ENCODE measurements at places on chromosomes 7 and 10.

DNA sequence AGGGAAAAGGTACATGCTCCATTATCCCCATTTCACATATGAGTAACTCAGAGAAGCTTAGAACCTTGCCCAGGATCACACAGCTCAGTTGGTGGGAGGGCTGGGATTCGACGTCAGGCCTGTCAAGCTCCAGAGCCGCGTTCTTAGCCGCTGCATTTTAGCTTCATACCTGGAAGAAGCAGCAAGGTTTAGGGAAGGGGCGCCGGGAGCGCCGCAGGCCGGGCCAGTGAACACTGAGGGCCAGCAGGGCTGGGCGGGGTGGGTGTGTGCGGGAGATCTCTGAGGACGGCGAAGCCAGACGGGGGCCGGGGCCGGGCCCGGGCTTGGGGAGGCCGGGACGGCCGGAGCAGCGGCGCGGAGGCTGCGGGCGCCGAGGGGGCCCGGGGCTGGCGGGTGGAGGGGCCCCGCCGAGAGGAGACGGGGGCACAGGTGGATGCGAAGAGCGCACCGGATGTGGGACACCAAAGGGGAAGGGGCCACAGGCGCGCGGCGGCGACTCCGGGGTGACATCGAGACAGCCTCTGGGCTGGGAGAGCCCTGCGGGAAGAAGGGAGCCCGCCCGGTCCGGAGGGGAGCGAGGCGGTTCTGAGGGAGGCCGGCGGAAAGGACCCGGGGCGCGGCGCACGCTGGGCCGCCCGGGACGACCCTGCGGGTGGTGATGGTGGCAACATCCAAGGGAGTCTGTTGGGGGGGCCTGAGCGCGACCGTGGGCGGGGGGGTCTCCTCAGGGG lies 498 bp downstream of the NDST2 start:
- no peak for DNase-seq

DNA sequence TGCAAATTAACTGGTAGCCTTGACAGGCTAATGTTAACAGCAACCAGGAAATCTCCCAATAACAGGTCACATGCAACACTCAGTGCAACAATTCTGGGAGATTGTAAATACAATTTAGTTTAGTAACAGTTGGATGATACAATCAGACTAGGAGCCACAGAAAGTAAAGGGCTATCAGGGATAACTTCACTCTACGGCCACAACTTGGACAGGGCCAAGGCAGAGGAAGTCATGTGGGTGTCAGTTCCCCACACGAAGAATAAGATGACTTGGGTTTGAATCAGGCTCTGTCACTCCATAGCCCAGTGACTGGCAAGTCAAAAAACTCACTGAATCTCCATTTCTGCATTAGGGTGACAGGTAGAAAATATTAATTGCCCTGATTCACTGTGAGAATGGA lies 217.3 kb upstream of the CCDC6 start:
- DNase-seq: no peak

DNA sequence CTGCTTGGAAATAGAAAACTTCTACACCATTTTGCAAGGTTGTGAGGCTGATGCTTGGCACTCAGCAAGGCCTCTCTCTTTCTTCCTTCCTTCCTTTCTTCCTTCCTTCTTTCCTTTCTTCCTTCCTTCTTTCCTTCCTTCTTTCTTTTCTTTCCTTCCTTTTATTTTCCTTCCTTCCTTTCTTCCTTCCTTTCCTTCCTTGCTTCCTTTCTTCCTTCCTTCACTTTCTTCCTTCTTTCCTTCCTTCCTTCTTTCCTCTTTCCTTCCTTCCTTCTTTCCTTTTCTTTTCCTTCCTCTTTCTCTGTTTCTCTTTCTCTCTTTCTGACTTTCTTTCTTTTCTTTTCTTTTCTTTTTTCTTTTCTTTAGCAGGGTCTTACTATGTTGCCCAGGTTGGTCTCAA lies 460.4 kb downstream of the KCNMA1 start:
- DNase-seq: no peak

- no peak for DNase-seq
These were observed 24.1 kb upstream of the PNLIP start for GRCh38 chr10:116521424-116522290.

DNA sequence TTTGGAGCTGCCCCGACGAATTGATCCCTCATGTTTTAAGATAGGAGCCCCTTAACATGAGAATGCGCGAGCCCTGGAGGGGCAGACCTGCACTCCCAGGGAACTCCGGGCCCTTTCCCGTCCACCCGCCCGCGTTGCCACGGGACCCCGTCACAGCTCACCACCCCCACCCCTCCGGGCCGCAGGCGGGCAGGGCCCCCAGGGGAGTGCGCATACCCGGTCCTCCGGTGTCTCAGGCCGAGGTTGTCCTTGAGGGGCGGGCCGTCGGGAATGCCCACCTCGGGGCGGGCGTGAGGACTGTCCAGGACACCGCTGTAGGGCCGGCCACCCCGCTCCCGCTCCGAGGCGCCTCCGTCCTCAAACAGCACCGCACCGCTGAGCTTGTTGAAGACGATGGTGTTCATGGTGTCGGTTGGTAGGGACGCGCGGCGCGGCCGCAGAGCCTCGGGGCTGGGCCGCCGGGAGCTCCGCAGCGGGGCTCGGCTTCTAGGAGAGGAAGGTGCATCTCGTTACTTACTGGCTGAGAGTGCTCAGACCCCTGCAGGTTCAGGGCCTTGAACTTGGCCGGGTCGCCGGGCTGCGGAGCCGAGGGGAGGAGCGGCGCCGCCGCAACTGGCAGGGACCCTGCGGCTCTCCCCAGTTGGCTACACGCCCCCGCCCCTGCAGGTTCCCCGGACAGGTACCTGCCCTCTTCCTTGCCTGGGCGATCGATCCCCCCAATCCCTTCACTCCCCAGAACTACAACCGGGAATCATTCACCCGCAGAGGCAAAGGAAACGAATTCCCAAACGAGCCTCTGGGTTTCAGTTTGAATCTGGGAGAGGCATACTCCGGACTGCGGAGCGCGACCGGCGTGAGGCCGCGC lies 2.4 kb downstream of the MKX start:
- DNase-seq: peak; percentile 1

Data from NCI-H2107 (cell line).